ENCODE measurements at places on chromosomes 1 and 21. TPM values are rescaled to one million over a fixed set of nuclear protein-coding genes. Genes with fewer than 3 reads are reported as not detected.

DNA sequence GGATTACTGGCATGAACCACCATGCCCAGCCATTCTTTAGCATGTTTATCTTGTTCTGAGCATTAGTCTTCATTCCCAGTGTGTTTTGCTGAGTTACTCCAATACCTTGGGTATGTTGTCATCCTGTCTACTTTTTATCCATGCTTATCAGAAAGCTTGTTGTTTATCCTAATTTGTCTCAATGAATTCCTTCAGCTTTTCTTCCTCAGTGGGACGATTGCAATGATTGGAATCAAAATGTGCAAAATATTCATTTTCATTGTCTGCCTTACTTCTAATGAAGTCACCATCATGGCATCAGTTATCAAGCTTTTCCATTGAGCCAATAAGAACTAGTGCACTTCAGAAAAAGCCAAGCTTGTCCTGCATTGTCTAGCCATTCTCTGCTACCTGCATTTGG, 170.5 kb downstream of the HFM1 start:
- DNase-seq: no peak

GRCh38 chr1:81714636-81715035, 86.1 kb upstream of the ADGRL2 start:
- no peak for DNase-seq

DNA sequence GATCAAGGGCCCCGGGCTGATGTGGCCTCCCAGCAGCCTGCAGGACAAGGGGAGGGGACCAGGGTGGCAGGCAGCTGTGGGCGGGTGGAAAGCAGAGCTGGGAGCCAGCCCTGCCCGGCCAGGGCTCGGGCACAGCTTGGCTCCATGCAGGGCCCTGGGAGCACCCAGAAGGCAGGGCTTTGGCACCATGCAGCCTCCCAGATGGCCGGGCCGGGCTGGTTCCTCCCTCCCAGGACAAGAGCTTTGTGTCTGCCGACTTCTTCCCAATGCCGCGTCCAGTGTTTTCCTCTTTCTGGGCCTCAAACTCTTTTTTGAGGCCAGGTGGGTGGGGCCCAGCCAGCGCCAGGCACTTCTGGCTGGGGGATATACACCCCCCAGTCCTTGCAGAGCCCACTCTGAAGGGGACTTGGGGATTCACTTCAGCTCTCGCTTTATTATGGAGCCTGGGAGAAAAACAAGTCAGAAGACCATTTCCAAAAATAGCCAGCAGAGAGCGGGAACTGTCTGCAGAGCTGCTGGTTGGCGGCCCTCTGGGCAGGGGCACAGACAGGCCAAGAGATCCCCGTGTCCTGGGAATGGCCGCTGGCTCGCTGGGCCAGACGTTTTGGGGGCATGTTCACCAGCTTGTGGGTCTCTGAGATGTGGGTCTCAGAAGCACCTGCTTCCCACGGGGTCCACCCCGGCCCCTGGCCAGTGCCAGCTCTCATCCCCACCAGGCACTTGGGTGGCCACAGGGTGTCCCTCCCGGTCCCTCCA, 103.8 kb upstream of the ARHGEF16 start:
- no peak for DNase-seq

GRCh38 chr1:151059109-151060006, at the start of gene CDC42SE1:
Gene CDC42SE1 (minus strand): TSS chr1:151059622. CDS start chr1:151055730, 3,892 bp downstream.
- peak; percentile 59 for DNase-seq

GRCh38 chr1:55181666-55182065, 33.5 kb downstream of the USP24 start:
- no peak for DNase-seq

GRCh38 chr1:26900815-26901511, 696 bp upstream of the GPATCH3 start:
- no peak for DNase-seq

The GUCA2B gene
- total RNA-seq: not detected

The COP1 gene
- 36.0 TPM for total RNA-seq

The OR2T35 gene
- not detected for total RNA-seq

The NHLH2 gene
- not detected for total RNA-seq
